ENCODE measurements at places on chromosomes 7 and 10.

GRCh38 chr10:80596391-80597257 is 58.9 kb downstream of the SH2D4B start:
- no peak for DNase-seq

- no peak for DNase-seq
Measured at GRCh38 chr7:27586825-27587224, 75.9 kb downstream of the HIBADH start.

DNA sequence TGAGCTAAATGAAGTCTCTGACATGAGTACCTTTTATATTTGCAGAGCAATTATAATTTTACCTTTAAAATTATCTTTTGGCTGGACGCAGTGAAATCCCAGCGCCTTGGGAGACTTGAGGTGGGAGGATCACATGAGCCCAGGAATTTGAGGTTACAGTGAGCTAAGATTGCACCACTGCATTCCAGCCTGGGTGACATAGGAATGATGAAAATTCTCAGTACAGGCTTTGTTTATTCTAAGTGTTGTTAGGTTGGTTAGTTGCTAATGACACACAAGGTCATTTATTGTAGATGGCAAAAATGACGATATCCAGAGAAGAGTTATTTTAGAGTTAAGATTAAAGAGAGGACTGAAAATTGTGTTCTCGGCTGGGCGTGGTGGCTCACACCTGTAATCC is 87.6 kb downstream of the XRCC2 start:
- DNase-seq, result no peak

GRCh38 chr7:56447864-56448693 is 331.9 kb upstream of the NUPR2 start:
- DNase-seq, result no peak

- DNase-seq, result no peak
Measured at GRCh38 chr10:130713135-130713534, 576.9 kb downstream of the GLRX3 start.

DNA sequence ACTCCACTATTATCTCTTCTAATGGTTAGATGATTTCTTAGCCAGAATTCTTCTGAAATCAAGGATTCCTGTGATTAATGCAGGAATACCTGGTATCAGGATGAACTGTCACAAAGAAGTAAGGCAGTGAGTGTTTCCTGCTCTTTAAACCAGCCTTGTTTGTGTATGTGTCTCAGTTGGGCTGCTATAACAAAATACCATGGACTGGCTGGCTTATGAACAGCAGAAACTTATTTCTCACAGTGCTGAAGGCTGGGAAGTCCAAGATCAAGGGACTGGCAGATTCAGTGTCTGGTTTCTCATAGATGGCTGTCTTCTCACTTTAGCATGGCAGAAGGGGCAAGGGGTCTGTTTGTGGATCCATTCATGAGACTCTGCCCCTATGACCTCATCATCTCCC is 42.7 kb downstream of the LRMDA start:
- DNase-seq, result no peak

DNA sequence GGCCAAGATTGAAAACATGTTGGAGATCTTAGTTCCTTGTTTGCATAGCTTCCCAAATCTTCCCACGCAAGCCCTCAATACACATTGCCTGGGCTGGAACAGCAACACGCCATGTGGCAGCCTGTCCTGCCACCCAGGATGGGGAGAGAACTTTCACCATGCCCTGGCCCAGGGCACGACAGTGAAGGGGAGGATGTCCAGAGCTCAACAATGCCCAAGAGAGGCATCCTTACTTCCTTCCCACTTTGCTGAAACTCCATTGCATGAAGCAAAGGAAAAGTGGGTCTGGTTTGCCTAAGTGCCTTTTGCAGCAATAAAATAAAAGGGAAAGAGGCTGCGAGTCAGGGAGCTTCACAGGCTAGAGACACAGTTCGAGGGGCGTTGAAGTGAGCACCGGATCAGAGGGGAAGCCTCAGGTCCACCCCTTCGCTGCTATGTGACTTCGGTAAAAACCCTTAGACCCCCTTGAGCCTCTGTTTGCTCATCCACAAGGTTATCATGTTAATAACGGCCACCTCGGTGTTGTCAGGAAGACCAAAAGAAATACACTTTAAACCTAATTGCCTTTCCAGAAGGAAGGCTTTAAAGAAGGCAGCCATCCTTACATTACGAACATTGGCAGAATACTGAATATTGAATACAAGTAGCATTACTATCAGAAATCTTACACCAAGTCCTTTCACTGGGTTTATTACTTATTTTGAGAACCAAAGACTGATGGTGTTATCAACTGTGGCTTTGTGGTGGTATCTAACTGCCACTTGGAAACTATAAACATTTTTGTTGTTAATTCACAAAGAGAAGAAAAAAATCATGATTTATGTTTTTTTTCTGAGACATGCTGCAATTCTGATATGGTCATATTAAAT is 133.3 kb downstream of the ICA1 start:
- no peak for DNase-seq

GRCh38 chr10:125359401-125359800 is 199.0 kb upstream of the CTBP2 start:
- no peak for DNase-seq

DNA sequence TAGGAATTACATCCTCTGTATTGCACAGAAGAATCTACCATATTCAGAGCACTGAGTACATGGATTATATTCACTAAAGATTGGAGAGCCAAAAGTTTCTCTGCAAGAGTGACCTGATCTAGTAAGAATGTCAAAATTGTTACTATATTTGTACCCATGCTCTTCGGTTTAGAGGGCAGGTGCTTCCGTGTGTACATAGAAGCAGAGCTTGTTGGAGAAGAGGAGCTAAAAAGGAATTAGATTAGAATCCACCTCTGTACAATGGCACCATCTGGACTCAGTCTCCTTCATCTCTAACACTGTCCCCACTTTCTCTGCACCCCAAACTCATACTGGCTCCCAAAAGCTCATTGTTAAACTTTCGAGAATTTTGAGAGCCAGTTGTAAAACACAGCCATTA is 8.3 kb downstream of the CALD1 start:
- DNase-seq, result no peak

GRCh38 chr7:53740971-53741370 is 705.5 kb downstream of the POM121L12 start:
- no peak for DNase-seq

GRCh38 chr7:102927312-102927933 is 14.6 kb downstream of the LRRC17 start:
- DNase-seq, result no peak

DNA sequence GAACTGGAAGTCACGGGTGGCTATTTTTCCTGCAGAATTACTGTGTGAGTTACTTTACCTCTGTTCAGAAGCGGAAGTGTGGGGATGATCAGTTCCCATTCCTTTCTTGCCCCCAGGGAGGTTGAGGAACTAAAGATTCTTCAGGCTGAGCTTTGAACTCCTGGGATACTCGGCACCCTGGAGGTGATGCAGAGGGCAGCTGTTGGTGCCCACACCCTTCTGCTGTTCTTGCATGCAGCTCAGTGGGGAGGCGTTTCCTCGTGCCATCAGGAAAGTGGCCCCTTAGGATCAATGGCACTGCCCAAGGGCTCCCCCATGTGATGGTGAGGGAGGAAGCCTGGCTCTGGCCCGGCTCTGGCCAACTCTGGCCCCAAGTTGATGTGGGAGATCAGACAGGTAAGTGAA is 44.7 kb upstream of the MXI1 start:
- no peak for DNase-seq

GRCh38 chr10:58517491-58518355 is 5.1 kb downstream of the BICC1 start:
- no peak for DNase-seq

DNA sequence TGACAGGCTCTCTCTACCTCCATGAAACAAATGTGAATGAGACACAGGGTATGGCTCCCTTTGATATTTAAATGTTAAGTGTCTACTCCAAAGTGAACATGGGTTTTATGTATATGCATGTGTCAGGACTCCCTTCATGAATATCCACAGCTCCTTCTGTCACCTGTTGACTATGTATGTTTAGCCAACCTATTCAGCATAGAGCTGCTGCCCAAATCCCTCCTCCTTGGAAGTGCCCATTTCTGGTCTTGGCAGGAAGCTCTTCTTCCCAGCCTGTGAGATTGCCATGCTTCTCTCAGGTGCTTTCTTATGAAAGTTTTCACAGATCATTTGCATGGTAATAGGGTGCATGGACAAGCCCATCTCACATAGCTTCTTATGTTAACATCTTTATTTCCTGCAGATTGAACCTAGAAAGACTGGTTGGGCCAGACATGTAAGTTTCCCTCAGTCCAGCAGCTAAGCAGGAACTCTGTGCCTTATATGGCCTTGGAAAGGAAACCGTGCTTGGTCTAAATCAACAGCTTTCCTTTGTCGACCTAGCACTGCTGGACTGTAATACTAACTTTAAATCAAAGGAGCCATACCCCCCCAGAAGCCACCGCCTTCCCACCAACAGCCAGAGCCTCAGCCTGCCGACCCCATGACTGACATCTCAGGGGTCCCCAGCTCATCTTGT is 288.9 kb downstream of the ADARB2 start:
- DNase-seq, result no peak

DNA sequence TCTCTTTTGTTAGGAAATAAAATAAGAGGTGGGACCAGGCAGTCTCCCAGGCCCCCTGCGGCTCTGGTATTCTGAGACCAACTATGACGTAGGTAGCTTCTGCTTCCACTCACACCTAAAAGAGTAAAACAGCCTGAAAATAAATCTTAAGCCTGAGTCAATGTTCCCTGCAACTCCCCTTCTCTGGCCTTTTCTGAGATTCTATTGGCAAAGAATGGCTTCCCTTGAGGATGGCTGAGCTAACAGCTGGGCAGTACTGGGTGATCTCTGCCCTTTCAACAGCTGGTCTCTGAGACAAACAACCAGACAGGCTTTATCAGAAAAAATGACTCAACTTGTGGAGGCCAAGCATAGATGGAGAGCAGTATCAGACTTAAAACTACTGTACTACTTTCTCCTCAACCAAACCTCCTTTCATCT is 58.7 kb downstream of the CREB3L2 start:
- no peak for DNase-seq

GRCh38 chr7:50644114-50644513 is 78.9 kb upstream of the DDC start:
- DNase-seq, result no peak

- DNase-seq, result no peak
Measured at GRCh38 chr7:133887459-133887858, 239.7 kb upstream of the LRGUK start.

DNA sequence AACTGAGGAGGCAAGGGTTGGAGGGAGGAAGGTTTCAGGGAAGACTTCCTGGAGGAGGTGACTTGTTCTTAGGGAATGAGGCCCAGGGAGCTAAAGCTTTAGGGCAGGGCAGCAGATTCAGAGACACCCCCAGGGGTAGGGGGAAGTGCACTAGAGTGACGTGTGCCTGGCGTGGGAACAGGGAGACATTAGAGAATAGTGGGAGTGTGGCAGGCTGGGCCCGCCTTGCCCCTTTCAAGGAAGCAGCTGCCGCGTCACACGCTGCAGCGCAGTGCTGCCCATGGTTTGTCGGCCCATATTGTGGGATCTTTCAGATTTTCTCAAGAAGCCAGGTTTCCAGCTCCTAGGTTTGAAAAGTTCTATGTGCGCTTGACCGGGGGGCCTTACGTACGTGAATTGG is 139.4 kb downstream of the LHPP start:
- no peak for DNase-seq

DNA sequence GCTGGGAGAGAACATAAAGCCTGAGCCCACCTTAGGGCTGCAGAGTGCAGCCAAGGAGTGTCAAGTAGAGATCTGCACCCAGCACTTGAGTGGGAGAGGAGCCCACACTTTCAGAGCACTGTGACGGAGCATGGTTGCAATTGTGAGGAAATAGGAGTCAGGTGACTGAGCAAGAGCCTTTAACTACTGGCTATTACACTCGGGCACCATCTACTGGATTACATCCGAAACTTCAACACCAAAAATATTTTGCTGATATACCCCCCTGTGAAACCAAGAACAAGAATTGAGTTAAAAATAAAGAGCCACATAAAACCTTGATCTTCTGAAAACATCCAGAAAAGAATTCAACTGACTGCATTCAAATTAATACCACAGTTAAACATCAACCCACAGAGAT is 657.9 kb downstream of the NXPH1 start:
- DNase-seq, result no peak

- DNase-seq, result no peak
Measured at GRCh38 chr10:123146013-123146893, 1.7 kb upstream of the HMX2 start.

DNA sequence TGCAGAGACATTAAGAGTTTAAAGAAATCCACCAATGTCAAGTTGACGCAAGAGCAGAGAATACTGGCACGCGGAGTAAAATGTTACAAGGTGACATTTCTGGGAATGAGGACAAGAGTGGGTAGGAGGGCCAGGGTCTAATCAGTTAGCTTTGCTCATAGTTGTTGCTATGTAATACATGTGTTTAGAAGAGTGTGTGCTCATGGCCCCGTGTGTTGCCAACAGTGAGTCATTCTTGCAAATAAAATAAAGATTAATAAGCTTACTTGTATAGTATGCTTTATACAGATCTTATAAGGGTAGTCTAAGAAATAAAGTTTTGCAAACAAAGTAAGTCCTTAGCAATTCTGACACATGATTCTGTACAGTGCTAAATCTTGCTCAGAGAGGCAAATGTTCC is 64.5 kb downstream of the DNMBP start:
- no peak for DNase-seq

GRCh38 chr7:20642166-20642565 is 26.7 kb downstream of the ABCB5 start:
- no peak for DNase-seq

DNA sequence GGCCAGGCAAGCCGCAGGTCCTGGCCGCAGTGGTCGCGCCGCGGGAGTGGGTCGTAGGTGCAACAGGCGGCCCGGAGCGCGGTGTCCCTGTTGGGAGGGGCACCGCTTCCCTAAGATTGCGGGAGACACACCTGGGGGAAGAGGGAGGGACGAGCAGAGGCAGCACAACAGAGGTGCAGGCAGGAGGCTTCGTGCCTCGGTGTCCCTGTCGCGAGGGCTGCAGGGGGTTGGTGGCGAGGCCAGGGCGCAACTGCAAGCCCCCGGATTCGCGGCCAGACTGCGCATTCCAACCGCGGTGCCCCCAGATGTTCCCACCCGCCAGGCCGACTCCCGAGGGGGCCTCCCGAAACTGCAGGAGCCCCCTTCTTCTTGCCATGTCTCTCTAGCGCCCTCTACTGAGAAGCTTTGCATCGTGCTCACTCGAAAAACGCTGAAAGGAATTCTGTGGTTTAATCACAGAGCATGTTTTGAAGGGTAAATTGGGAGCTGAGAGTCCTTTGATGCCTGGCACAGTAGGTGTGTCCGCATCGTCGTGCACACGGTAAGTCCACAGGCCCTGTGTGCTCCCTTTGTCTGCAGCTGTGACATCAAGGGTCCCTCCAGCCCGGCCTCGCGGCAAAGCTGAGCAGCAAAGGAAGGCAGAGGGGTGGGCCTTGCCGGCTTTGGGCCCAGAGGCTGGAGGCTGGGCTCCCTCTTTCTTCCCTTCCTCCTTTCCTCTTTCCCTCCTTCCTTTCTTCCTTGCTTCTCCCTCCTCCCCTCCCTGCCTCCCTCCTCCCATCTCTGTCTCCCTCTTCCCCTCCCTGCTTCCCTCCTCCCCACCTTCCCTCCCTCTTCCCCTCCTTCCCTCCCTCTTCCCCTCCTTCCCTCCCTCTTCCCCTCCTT is 6.2 kb upstream of the MBL2 start:
- no peak for DNase-seq
